ENCODE measurements at places on chromosomes 1 and 21.
A peak's percentile ranks its signal among the peaks of the same experiment; 100 is the strongest.

- no peak for DNase-seq
Measured at GRCh38 chr1:99674115-99675064, 28.5 kb downstream of the PALMD start.

- DNase-seq, result peak; percentile 47
Measured at GRCh38 chr1:224500796-224501195, 66.2 kb upstream of the WDR26 start.

DNA sequence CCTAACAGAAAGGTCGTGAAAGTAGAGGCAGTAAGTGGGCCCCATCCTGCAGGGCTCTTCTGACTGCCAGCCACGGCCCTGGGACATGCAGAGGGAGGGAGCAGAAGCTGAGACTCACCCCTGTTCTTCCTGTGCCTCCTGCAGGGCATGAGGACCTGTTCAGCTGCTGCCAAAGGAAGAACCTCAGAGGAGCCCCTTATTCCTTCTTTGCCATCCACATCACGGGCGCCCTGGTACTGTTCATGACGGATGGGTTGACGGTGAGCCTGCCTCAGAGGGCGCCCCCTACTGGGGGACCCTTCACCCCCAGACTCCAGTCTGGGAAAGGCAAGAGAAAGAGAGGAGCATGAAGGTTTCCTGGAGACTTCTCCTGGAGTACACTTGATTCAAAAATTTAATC is 47.1 kb downstream of the ELK4 start:
- no peak for DNase-seq

DNA sequence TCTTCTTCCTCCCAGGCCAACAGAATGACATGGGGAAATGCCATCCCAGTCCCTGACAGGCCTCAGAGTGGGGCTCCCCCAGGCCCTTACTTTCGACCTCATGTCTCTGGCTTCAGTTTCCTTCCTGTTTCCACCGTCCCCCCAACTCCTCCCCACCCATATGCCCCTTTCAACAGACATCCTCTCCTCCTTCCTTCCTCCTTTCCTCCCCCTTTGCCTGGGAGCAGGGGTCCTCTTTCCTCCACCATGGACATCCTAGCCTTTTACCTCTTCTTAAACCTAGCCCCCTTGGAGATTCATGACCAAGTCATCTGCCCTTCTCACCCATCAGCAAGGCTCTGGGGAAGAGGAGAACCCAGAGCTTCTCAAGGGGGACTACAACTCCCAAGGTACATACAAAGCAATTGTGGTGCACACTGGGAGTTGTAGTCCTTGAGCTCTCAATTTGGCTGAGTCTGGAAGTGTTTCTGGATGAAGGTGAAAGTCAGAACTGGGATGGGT is 4.0 kb downstream of the ZBTB7B start:
- DNase-seq, result peak; percentile 80

GRCh38 chr1:225483818-225484656 is 56.2 kb upstream of the LBR start:
- DNase-seq, result peak; percentile 40

DNA sequence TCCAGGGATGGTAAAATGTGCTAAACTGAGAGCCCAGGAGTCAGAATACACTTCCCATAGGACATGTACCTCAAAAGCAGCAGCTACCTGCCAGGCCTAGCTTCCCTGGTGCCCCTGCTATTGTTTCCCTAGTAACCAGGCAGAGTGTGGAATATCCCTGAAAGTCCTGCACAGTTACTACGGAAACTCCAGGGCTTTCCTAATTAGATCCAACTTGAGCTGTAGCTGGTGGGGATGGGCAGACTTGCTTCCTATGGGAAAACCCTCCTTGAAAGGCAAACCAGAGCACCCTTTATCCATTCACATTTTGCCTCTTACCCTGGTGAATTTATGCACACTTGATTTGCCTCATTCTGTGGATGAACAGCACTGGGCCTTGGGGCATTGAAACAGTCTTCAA is 559.9 kb upstream of the PBX1 start:
- peak; percentile 2 for DNase-seq

GRCh38 chr1:31027693-31028526 is 37.6 kb downstream of the PUM1 start:
- peak; percentile 28 for DNase-seq

DNA sequence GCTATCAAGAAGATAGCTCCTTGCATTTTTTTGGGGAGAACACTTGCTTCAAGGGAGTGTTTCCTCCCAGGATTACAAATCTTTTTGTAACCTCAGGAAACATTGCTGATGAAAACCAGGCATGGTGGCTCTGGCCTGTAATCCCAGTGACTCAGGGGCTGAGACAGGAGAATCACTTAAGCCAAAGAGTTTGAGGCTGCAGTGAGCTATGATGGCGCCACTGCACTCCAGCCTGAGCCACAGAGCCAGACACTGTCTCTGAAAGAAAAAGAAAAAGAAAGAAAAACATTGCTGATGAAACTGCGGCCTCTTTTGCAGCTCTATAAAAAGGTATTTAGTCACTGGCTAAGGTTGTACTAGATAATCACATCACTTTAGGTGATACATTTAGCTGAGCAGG is 7.3 kb downstream of the RNU1-2 start:
- no peak for DNase-seq

DNA sequence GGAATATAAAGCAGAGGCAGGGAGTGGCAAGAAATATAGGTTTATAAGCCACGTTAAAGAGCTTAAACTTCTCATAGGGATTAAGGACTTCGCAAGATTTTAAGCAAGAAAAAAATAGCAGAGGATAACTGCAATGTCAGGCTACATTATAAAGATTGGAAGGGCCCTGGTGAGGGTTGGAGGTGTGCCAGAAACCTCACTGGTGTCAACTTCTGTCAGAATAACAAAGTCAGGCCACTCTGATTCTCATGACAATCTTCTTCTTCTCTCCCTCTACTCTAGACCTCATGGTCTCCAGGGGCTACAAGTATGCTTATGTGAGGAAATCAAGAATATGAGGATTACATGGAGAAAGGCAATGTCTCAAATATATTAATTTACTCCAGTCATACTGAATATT is 32.6 kb upstream of the FMO2 start:
- DNase-seq, result no peak

GRCh38 chr21:44876849-44877575 is 3.5 kb upstream of the PTTG1IP start:
- no peak for DNase-seq

GRCh38 chr1:222896630-222897526 is 82.0 kb downstream of the DISP1 start:
- DNase-seq, result no peak

- no peak for DNase-seq
Measured at GRCh38 chr1:200520735-200521134, 99.8 kb downstream of the KIF14 start.

- DNase-seq, result peak; percentile 9
Measured at GRCh38 chr1:156502391-156502893, 1.9 kb upstream of the MEF2D start.

DNA sequence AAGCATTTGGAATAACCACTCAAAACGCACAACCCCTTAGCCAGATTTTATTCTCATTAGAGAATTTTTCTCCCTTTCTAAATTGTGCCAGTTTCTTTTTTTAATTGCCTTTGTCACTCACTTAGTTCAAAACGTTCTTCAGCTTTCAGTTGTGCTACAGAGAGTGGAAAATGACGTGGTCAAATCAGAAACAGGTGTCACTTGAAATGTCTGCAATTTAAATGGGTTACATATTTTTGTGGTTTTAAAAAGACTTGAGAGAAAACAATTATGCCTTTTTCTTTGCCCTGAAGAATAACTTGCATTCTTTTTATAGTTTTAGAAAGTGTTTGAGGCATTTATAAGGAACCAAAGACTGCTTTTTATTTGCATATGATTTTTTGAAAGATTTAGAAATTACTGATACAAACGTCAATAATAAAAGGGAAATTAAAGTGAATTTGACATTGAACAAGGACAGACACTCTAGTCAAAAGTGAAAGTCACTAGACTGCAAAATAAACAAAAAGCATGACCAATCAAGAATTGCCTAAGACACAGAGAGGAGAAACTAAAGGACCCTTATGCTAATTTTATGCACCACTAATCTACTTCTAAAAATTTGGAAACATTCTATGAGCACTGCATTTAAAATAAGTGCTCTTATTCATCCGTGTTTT is 191.0 kb downstream of the TPR start:
- no peak for DNase-seq

DNA sequence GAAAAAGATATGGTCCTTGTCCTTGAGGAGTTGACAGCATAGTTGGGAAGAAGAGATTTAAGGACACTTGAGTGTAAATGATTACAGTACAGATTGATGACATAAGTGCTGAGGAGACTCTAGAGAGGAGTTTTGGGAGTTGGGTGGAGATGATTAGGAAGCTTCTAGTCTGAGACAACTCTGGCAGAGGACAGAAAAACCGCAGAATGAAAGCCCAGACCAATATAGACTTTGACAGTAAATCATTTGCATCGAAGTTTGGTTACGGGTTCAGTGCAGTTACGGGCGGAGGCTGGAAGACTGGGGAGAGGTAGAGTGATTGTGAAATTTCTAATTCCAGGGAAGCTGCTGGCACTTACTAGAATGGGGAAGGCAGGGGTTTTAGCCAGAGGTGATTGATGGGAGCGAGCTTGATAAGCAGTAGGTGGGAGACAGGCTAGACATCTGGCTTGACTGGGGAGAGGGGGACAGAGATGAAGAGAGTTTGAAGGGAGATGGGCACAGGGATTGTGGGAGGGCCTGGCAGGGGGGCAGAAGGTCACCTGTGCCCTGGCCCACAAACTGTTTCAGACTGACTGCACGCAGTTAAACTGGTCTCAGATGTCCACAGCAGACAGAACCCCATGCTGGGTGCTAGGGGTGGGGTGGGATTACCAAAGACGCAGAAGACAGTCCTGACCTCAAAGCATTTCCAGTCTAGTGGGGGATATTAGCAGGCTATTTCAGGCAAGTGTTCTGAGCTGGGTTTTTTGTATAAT is 20.1 kb downstream of the SH2D2A start:
- DNase-seq, result no peak

- DNase-seq, result no peak
Measured at GRCh38 chr1:156804026-156804425, 12.6 kb downstream of the SH2D2A start.

GRCh38 chr1:86552376-86552775 is 5.5 kb downstream of the CLCA4 start:
- DNase-seq, result no peak

GRCh38 chr1:67201891-67202290 is 35.6 kb downstream of the IL23R start:
- DNase-seq, result no peak

- no peak for DNase-seq
Measured at GRCh38 chr1:87356591-87356990, 27.9 kb downstream of the LMO4 start.

- no peak for DNase-seq
Measured at GRCh38 chr21:21714426-21714825, 716.2 kb downstream of the NCAM2 start.

GRCh38 chr1:180213401-180214170 is 16.5 kb upstream of the LHX4 start:
- DNase-seq, result peak; percentile 50

- DNase-seq, result no peak
Measured at GRCh38 chr1:211633524-211633846, 41.9 kb downstream of the NEK2 start.

DNA sequence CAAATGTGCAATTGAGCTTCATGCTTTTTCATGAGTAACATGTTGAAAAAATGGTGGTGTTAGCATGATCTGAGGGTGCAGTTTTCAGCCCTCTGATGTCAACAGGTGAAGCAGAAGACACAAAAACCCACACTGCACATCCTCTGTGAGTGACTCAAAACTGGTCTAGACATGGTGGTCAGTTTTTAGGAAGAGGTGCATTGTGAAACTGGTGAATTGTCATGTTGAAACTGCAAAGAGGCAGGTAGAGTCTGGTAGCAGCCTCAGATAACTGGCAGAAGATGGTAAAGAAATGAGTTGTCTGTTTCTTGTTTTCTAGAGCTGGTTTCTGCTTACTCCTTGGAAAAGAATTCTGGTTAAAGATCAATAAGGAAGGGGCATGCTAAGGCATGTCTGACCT is 97.3 kb upstream of the HMCN1 start:
- no peak for DNase-seq

- DNase-seq, result no peak
Measured at GRCh38 chr21:35011681-35012080, 37.4 kb downstream of the RUNX1 start.

DNA sequence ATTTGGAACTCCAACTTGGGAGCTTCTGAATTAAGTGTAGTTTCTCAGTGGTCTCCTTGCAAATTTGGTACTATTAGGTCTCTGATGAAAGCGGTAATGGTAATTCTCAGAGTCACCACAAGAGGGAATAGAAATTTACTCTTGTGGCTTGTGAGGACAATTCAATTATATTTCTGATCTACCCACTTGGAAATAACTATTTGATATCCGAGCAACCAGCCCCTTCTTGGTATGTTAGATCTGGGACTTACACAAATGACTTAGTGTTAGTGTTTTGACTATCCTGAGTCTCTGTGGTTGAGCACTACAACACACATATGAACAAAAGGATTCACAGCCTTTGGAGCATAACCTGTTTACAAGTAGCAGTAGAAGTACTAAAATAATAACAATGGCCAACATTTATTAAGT is 68.1 kb downstream of the RPS6KA1 start:
- DNase-seq, result peak; percentile 62

DNA sequence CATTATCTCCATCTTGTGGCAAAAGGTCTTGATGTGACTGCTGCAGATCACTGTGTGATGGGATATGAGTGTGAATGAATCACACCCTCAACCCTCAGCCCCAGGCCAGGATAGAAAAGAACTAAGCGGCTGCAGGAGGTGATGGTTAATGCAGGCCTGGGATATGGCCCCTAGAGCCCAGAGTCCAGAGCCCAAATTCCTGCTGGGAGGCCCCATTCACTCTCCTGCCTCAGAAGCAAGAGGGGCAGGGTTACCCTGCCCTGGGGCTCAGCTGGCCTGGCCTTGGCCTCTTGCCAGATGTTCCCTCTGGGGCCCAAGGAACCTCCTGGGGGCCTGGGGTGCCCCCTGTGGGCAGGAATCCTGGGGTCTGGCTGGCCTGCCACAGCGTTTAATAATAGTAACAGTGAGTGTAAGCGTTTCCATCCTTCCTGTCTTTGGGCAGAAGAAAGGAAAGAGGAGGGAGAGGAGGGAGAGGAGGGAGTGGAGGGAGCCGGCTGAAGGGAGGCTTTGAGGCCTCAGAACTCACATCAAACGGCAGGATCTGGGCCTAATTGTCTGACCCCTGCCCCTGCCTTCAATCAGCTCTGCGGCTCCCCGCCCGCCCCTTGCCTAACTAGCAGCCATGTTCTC is 26.2 kb downstream of the DMAP1 start:
- DNase-seq, result peak; percentile 41

DNA sequence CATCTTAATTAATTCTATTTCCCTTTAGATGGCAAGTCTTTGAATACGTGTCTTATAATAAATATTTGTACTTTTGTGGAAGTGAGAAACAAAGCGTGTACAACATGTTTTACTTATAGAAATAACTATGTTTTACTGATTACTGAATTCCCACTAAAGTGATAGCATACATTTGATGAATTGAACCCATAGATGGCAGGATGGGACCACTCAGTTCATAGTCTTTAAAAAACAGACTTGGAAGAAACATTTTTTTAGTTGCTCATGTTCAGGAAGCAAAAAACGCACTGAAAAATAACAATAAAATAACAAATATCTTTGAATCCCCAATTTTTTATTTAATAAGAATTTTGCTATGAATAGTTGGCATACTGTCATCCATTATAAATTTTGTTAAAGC is 507.1 kb upstream of the ZRANB2 start:
- DNase-seq, result peak; percentile 54
